Brain microvascular endothelial cell (primary cell): ENCODE measurements at places on chromosomes 12 and 14.

GRCh38 chr12:109981311-109981710, 14.9 kb downstream of the GIT2 start:
- no peak for DNase-seq

GRCh38 chr14:79630288-79630960, 580.9 kb downstream of the DIO2 start:
- DNase-seq: no peak

DNA sequence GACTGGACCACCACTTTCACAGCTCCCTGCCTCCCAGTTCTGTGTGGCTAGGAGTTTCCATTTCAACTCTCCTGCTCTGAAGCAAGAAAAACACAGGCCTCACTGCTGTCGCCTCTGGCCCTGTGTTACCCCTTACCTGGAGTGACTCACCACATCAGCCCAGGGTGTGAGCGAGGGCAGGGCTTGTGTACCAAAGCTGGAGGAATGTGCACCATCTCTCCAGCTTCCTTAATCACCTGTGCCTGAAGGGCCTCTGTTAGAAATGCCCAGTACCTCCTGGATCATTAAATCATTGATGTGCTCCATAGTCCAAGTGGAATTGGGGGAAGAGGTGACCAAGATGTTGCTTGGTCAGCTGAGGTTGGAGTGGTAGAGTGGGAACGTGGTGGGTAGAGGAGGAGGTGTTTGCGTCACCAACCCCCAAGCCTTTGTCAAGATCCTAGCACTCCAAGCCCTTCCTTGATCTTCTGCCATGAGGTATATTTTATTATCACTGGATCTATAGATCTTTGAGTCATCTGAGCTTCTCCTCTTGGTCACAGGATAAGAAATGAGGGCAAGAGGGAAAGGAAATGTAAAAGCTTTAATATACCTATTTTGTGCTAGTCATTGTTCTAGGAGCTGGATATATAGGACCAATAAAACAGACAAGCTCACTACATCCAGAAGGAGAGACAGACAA, 51.3 kb downstream of the SSPN start:
- no peak for DNase-seq

- DNase-seq: peak; percentile 19
Measured at GRCh38 chr14:76710056-76711010, 50.9 kb upstream of the VASH1 start.

GRCh38 chr12:41904041-41904440, 240.6 kb downstream of the GXYLT1 start:
- DNase-seq: no peak

- peak; percentile 16 for DNase-seq
Measured at GRCh38 chr14:105087308-105087962, 22.2 kb upstream of the GPR132 start.

DNA sequence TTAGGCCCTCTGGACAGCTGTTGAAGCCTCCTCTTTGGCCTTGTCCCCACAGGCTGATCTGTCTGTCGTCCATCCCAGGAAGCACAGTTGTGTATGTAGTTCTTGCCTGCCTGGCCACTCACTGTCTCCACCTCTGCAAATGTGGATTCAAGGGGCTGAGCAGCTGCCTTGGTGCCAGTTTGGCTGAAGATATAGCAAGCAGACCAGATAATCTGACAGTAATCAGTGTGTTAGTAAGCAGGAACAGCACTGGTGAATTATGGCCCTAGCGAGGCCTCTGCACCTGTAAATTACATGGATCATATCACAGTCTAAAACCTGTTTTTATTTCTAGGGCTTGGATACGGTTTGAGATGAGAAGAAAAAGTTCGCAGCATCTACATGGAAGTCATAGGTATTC, 282.5 kb upstream of the NOS1 start:
- no peak for DNase-seq

GRCh38 chr14:39241637-39242036, 7.9 kb downstream of the MIA2 start:
- no peak for DNase-seq

GRCh38 chr12:4001841-4002240, 128.6 kb upstream of the PARP11 start:
- no peak for DNase-seq

- DNase-seq: no peak
Measured at GRCh38 chr12:43058616-43059015, 469.1 kb upstream of the PRICKLE1 start.

GRCh38 chr14:55699131-55700057, 119.4 kb downstream of the KTN1 start:
- peak; percentile 26 for DNase-seq

- no peak for DNase-seq
Measured at GRCh38 chr14:91350483-91350812, 67.2 kb downstream of the CCDC88C start.

GRCh38 chr14:24181371-24182077, 7.1 kb downstream of the IPO4 start:
- no peak for DNase-seq

GRCh38 chr14:68711561-68712309, 81.1 kb downstream of the ZFP36L1 start:
- DNase-seq: no peak

GRCh38 chr14:99693918-99694317, 9.8 kb downstream of the CYP46A1 start:
- DNase-seq: no peak

- DNase-seq: no peak
Measured at GRCh38 chr12:88496891-88497371, 83.3 kb downstream of the KITLG start.

GRCh38 chr14:98692832-98693231, 579.2 kb downstream of the BCL11B start:
- no peak for DNase-seq

GRCh38 chr12:91866566-91866965, 279.1 kb downstream of the BTG1 start:
- no peak for DNase-seq

- DNase-seq: no peak
Measured at GRCh38 chr12:94122591-94122990, 25.8 kb upstream of the PLXNC1 start.

GRCh38 chr12:10184261-10184843, 5.5 kb downstream of the TMEM52B start:
- DNase-seq: no peak

DNA sequence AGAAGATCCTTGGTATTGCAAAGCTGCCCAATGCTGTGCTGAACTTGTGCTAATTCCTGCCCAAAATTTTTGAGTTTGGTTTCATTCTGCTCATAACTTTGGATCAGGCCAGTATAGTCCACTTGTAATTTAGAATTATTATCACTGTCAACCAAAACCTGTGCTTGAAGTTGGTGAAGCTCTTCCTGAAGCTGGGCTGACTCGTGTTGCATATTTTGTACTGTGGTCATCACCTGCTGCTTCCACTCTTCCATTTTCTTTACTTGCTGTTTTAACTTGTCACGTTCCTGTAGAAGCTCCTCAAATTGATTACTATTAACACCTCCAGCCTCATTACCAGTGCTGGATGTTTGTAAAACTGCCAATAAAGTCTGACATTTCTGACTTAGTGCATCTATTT, 35.8 kb downstream of the TRIP11 start:
- DNase-seq: no peak

GRCh38 chr12:104736307-104736706, 221.8 kb downstream of the SLC41A2 start:
- DNase-seq: peak; percentile 67

DNA sequence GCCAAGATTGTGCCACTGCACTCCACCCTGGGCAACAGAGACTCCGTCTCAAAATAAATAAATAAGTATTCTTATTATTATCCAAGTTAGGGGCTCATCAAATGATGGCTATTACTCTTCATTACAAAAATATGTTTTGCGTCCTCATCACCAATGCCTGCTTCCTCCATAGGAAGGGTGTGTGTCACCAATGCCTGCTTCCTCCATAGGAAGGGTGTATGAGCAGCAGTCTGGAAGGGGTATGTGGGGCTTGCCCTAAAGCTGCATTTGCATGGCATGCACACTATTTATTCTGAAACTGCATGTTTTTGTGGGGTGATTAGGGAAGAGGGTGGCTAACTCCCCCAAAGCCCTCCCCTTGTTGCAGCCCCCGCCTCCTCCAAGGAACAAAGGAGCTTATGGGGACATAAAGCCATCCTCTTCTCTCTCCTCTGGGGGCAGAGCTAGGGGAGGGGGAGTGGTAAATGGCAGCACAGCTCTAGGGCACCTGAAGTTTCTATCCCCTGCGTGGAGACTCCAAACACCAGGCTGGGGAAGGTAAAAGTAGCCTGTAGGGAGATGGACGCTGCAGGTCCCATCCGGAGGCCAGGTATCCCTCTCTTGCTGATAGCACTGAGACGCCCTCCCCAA, 1.3 kb downstream of the CAMKK2 start:
- no peak for DNase-seq

- DNase-seq: peak; percentile 74
Measured at GRCh38 chr12:57093415-57094207, 4.7 kb downstream of the NAB2 start.

DNA sequence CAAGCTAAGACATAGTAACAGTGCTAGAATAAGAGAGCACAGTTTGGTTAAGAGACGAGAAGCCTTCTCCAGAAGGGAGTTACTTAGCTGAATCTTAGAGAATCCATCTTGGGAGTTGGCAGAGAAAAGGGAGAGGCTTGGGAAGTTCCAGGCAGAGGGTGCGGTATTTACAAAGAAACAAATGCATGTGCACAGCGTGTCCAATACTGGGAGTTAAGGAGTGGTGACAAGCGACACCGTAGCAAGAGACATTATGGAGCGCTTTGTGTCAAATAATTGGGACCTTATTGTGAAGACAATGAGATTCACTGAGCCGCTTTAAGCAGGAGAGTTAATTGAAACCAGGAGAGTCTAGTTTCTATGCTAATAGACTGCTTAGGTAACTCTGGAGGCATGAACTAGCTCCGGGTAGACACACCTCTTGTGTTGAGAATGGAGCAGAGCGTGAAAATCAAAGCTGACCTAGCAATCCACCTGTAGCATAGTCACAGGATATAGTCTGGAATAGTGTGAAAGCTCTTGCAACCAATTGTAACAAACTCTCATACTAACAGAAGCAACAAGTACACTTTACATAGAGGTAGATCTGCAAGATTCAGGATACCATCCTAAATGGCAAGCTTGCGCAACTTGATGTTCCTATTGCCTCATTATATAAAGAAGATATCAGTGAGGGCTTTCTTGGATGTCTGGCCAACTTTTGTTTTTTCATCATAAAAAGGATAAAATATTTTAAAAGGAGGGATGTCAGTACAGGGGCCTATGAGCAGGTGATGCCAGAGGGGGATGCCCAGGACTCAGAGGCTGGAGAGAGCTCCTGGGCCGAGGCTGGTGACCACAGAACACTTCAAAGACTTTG, 5.3 kb downstream of the ALDH1L2 start:
- DNase-seq: no peak

- DNase-seq: no peak
Measured at GRCh38 chr12:133206390-133206789, 25.1 kb downstream of the ZNF268 start.

DNA sequence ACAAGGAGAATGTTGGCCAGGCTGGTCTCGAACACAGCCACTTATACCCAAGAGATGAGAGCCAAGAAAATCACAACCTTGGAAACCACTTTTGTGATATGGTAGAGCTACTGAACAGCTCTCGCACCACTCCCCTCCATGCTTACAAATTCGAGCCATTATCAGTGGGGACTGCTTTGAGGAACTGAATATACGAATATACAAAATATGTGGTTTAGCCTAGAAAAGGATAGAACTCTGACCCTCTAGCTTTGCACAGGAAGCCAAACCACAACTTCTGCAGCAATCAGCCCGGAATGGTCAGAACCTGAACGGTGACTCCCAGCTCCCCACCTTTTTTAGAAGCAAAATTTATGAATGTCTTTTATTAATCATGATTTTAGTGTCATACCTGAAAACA, 129.8 kb upstream of the TMEM132C start:
- DNase-seq: no peak

DNA sequence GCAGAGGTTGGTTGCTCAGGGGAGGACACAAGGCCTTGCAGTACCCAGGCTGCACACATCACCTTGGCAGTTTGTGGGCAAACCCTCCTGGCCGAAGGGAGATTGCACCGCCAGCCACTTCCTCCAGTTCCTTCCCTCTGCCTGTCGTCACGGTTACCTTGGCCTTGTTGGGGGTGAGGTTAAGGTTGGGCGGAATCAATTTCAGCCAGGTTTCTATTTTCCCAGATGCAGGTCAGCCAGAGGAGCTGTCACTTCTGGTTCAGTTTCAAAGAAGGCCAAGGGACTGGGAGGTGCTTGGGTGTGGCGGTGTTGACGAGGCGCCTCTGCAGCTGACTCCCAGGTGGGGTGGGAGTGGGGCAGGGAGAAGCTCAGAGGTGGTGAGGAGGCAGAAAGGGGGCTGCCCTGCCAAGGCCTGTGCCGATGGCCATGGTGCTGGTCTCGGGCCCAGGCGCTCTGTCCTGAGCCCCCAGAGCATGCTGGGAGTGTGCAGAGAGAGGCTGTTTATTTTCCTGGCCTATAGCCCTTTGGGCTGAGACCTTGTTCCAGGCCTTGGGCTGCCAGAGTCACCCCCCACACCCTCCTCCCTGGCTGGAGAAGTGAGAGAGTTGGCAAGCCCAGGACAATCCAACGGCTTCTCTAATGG, 31.4 kb downstream of the JDP2 start:
- DNase-seq: no peak

- peak; percentile 58 for DNase-seq
Measured at GRCh38 chr12:11553871-11554533, 95.5 kb upstream of the ETV6 start.

GRCh38 chr12:68189821-68190242, 30.3 kb upstream of the IFNG start:
- DNase-seq: peak; percentile 64

DNA sequence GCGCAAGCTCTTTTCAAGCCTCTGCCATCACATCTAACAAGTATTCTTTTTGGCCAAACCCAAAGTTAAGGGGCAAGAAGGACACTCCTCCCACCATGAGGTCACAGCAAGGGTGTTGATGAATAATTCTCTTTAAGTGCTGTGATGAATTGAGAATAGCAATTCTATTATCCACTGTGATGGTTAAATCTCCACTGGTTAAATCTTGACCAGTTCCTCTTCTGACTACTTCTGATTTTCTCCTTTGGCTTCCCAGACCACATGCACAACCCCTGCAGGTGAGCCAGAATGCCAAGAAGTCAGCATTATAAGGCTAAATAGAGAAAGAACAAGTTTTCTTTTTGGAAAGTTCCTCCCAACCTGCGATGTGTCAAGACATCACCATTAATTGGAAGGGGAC, 90.6 kb upstream of the BCL2L14 start:
- DNase-seq: no peak

- DNase-seq: peak; percentile 6
Measured at GRCh38 chr14:55973911-55974630, 144.1 kb upstream of the PELI2 start.

DNA sequence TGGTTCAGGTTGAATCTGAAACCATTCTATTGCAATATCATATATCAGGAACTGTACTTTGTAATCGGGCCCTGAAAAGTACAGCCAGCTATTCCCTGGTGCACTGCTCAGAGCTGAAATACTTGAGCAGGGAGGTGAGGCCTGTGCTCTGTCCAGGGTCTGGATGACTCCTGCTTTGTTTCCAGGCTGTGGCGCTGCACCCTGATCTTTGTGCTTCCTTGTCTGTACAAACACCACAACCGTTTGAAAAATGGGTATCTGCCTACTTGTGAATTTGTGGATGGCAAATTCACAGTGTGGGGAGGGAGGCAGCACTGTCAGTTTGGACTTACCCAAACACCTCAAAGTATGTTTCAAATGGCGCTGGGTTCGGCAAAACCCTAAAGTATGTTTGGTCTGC, 155.4 kb upstream of the FAR2 start:
- DNase-seq: no peak
